Skin of body (tissue), 3 donors: ENCODE measurements at places on chromosomes 6 and 20. TPM values are rescaled to one million over a fixed set of nuclear protein-coding genes. Genes with fewer than 3 reads are reported as not detected.

LY6G6F gene
- total RNA-seq: not detected

SEMG1 gene
- not detected for total RNA-seq

PEX3 gene
- total RNA-seq: 21.4 TPM

TBC1D32 gene
- 37.8 TPM for total RNA-seq

ENPP4 gene
- 4.6 TPM for total RNA-seq

TEAD3 gene
- 14.3 TPM for total RNA-seq

C6orf58 gene
- 0.20 TPM for total RNA-seq

FNDC11 gene
- 0.59 TPM for total RNA-seq

CRISP2 gene
- total RNA-seq: not detected

BMP5 gene
- total RNA-seq: 5.0 TPM

FAM209A gene
- not detected for total RNA-seq

HUS1B gene
- total RNA-seq: 1.1 TPM

RCAN2 gene
- 1.9 TPM for total RNA-seq

ARHGAP40 gene
- 3.5 TPM for total RNA-seq

EPB41L1 gene
- total RNA-seq: 18.1 TPM

BPIFB2 gene
- total RNA-seq: not detected

SLC29A1 gene
- 21.3 TPM for total RNA-seq

CALHM6 gene
- total RNA-seq: 3.4 TPM

HLA-DMB gene
- 12.7 TPM for total RNA-seq

INSM1 gene
- not detected for total RNA-seq

TGM3 gene
- total RNA-seq: 16.6 TPM

NDUFAF5 gene
- 20.7 TPM for total RNA-seq

TRIM40 gene
- not detected for total RNA-seq

PRSS16 gene
- 0.99 TPM for total RNA-seq

ANKRD66 gene
- total RNA-seq: not detected

SLC12A5 gene
- 0.69 TPM for total RNA-seq

RNF182 gene
- 1.1 TPM for total RNA-seq

MCM9 gene
- total RNA-seq: 12.1 TPM

BACH2 gene
- total RNA-seq: 11.9 TPM

COL9A1 gene
- total RNA-seq: 1.8 TPM

MACROD2 gene
- 17.6 TPM for total RNA-seq
